ENCODE measurements at places on chromosomes 11 and 22. TPM values are rescaled to one million over a fixed set of nuclear protein-coding genes. Genes with fewer than 3 reads are reported as not detected.
A peak's percentile ranks its signal among the peaks of the same experiment; 100 is the strongest.

- DNase-seq = no peak
Measured at GRCh38 chr11:84886344-84886743, 740.8 kb downstream of the DLG2 start.

DNA sequence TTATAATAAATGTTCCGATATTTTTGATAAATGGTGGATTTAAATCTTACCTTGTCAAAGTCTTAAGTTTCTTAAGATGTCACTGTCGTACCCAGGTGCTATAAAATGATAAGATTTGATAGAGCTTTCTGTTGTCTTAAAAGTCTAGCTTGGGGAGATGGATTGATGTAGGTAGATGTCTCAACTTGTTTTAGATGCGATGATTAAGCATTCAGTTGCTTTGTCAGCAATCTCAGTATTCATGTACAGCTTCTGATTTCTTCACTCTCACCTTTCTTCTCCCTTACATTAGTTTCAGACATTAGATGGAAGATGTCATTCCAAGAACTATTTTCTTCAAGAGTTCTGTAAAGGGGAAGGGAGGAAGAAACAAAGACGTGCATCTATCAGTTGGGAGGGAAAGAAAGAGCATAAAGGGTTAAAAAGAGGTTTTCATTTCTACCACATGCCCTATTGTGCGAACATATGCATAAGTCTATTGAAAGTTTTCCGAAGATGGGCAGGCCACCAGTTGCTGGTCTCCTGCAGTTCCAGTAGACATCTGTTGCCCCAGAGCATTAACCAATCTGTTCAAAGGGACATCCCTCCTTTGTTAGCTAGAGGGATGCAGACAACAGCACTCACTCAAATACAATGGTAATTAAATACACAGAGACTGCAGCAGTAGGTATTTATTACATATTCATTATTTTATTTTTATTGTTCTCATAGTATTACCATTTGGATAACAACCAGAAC is 38.4 kb downstream of the ZC3H12C start:
- DNase-seq = no peak

DNA sequence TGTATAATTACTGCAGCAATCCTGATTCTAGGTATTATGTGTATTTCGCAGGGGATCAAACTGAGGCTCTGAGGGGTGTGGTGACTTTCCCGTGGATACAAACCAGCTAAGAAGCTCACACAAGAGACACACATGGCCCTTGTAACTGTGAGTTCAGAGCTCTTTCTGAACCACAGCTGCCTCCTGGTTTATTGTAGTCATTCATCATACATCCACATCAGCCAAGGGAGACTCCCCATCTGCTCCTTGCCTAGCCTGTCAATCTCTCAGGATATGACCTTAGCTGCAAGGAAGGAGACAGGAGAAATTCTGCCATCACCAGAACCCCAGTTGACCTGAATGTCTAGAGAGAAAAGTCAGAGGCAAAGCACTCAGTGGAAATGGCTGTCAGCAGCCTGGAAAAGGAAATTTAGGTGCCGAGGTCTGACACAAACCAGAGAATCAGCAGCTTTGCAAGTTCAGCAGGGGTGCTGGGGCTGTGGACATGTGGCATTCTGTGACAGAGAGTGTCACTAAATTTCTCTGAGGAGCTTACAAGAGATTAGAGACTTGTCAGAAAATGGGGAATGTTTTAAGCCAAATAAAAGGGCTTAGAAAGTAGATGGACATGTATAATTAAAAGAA is 209.5 kb downstream of the AASDHPPT start:
- no peak for DNase-seq

DNA sequence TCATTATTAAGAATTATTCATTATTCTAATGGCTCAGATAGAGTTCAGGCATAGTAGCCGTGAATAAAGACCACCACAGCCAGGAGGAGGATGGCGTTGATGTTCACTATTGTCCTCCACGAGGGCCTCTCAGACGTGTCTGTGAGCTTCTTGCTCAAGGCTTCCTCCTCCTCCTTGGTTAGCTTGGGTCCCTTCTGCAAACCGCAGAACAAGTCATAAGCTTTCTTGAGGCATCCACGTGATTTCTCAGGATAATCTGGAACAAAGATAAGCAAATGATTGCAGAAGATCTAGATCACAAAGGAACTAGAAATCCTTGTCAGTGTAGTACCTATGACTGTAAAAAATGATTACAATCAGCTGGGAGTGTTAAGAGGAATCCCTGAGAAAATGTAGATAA is 13.6 kb upstream of the RFPL2 start:
- DNase-seq = no peak

DNA sequence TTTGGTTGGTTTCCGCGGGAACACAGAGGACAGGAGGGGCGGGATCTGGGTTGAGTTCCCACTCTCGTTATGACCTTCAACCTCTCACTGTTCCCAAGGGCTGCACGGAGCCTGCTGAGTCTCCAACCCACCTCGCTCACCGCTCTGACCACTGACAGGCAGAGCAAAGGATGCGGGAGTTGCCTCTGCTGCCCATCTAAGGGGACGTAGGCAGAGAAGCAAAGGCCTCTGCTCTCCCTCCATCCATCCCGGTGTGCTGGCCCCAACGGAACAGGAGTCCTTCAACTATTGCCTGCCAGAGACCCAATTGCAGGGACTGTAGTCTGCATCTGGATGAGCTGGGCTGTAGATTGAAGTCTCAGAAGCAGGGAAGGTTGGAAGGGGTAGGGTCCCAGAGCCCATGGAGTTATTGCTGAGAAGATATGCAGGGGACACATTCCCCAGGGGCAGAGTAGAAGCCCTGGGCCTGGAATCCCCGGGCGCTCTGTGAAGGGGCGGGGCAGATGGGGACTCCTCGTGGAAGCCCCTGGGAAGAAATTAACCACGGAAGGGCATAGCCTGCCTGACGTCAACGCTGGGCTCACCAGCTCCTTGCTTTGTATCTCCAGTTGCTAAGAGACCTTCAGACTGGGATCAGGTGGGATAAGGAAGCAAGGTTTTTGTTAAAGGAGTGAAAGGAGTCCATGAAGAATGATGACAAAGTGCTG is 12.7 kb upstream of the FXYD2 start:
- no peak for DNase-seq

DNA sequence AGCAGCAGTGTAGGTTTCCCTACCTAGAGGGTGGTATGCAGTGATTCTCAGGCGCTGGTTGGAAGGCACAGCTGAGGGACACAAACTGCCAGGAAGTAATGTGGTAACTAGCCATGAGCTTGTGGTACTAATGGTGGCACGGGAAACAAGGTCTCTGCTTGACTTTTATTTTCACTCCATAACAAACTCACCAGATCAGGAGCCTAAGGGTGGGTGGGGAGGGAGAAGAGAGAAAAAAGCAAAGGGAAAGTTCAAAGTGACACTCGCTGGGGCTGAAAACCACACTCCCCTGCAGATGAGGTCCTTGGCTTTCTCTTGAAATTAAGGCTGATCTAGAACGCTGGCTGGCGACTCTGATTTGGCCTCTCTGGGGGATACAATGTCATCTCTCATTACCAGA is 22.0 kb downstream of the TRAF6 start:
- no peak for DNase-seq

- DNase-seq = no peak
Measured at GRCh38 chr11:101096036-101096704, 33.4 kb downstream of the PGR start.

DNA sequence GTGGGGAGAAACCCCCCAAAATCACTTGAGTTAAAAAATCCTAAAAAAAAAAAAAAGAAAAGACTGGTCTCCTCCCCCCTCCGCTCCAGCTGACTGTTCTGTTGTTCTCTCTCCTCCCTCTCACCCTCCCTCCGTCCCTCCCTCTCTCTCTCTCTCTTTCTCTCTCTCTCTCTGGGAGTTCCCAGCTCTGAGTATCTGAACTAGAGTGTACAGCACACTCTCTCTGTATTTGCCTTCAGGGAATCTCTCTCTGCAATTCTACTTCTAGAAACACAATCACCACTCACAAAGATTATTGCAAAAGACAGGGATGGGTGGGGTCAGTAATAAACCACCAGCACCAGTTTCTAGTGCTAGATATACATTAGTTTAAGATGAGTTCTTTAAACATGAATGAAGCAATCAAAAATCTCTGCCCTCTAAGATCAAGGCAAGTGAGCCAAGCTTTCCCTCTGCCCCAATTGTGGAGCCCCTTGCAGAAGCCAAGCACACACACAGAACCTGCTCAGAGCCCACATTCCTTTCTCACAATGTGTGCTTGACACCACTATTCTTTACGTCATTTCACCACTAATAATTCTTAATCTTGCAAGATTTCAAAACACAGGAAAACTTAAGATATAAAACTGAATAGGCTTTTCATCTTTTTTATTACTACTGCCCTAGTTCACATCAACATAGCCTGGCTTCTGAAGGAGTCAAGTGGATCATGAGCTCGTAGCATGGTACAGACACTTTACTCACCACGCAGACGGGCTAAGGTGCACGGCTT is 133.5 kb downstream of the RBFOX2 start:
- DNase-seq = peak; percentile 42

The ARRB1 gene
- total RNA-seq = 57.7 TPM

The AMPD3 gene
- 17.6 TPM for total RNA-seq

The HEPN1 gene
- total RNA-seq = not detected
